Activated T-helper 9 cell treated with anti-CD3 and anti-CD28 coated beads, Interleukin-2, amount 50 U/mL, for 16 hours (primary cell): ENCODE measurements at places on chromosomes 11 and 22.

- DNase-seq = no peak
Measured at GRCh38 chr11:70036971-70037882, 40.9 kb upstream of the ANO1 start.

GRCh38 chr11:33767624-33768023, 6.7 kb downstream of the FBXO3 start:
- no peak for DNase-seq

GRCh38 chr22:37090920-37091695, 18.4 kb downstream of the TMPRSS6 start:
- no peak for DNase-seq

GRCh38 chr11:35100013-35100383, 39.0 kb upstream of the CD44 start:
- no peak for DNase-seq

DNA sequence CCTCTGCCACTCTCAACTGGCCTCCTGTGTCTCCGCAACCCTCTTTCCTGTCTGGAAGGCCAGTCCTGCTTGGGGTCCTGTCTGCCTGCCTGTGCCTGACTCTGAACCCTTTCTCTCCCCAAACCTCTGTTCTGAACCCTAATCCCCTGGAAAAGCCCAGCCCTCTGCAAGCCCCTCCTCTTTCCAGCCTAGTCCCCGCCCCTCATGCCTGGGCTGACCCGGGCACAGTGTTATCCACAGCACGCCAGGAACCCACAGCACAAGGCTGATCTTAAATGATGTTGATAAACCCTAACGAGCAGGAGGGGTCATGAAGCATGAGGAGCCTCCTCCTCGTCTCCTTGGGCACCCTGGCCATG, at the start of gene IFITM10:
IFITM10 (minus strand) TSS at position 115 of the 359 bp plus-strand sequence. CDS start 153 bp downstream, outside the sequence.
- DNase-seq = no peak

DNA sequence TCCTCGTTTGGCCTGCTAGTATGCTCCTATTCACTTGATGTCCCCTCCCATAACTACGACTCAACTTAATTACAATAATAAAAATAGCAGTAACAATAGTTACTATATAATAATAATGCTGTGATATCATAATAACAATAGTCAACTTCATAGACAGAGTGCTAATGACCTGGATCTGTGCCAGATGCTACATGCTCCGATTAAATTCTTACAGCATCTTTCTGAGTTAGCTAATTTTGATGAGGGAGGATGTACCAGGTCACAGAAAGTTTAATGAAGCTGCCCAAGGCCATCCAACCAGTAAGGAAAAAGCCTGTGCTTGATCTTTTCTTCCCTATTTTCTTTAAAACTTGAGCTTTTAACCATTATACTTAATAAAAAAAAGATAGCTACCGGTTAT, 413.4 kb upstream of the LRRC4C start:
- no peak for DNase-seq

- no peak for DNase-seq
Measured at GRCh38 chr22:27632451-27633295, 168.9 kb downstream of the MN1 start.

DNA sequence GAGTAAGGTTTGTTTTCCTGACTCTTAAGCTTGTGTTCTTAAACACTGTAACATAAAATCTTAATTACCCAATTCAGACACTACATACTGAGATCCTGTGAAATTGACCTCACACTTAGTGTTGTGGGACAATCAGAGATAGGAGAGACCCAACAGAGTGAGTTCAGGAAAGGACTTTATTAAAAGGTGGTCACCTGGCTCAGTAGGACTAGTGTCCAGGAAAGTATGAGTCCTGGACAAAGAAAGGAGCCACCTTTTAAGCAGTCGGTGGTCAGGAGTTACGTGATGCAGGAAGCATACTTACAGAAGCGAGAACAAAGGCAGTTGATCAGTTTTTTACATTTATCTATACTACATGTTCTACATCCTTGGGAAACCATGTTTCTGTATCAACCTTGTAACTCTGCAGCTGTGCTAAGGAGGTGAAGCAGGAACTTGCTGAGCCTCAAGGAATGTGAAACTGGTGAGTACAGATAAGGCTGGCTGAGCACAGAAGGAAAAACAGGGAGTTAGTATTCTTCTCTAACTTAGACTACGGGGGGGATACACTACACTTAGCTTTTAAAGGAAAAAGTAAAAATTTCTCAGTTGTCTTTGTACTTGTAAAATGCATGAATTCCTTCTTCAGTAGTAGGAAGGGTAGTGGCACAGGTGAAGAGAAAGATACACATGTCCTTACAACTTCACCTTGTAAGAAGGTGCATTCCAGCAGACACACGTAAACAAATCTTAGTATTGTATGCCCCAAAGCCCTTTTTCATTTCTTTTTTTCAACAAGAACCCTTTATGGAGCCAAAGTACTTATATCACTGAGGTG, 15.1 kb downstream of the OR51E1 start:
- no peak for DNase-seq

GRCh38 chr22:30875481-30876215, 92.9 kb downstream of the MORC2 start:
- no peak for DNase-seq

DNA sequence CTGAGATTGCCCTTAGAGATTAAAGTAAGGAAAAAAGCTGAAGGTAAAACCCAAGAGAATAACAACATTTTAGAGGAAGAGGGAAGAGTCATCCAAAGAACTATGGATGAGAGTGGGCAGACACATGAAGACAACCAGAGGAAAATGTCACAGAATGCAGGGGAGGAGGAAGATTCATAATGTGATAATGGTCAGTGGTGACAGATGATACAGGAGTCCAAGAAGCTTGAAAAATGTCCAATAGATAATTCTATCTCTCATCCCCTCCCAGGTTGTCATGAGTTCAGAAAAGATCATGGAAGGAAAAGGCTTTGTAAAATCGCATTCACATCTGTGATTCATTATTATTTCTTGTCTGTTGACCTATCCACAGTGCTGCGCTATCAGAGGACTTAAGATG, 282.3 kb upstream of the CCDC90B start:
- DNase-seq = no peak

- DNase-seq = no peak
Measured at GRCh38 chr11:4523666-4524065, 21.3 kb upstream of the OR52M1 start.

DNA sequence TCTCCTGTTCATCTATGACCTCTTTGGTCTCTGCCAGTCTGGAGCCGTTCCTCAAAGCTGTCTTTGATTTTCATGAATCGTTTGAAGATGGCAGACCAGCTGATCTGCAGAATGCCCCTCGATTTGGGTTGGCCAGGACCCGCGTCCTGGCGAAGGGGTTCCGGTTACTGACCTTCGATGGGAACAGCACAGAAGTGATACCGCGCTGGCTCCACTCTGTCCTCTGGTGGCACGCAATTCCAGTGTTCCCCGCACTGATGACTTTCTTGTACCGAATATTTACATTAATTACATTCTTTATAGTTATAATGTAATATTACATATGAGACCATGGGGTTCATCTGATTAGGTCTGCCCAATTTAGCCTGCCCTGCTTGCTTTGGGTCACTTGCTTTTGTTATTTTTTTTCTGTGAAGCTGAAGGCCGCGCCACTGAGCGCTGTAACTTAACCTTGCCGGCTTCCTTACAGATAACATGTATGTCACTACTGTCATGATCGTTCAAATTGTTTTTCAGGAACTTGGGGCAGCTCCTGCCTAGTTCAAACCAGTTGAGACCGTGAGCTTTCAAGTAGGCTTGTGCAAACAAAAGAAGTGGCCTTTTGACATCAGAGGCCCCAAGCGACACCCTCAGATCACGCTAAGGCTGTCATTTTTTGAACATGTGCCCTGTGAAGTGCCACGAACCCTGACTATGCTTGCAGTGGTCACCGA, 4.1 kb upstream of the USP18 start:
- DNase-seq = no peak

DNA sequence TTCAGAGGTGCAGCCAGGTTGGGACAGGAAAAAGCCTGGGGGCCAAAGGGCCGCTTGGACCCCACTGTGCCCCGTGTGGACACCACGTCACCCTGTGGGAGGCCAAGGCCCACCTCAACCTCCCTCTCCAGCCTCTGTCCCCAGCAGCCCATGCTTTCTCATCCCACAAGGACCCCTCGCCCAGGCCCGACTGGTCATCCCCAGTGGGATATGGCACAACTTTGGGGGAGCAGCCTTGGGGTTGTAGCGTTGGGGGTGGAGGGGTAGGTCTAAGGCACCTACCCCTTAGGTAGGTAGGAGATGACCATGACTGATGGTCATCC, 44.0 kb downstream of the IGF2 start:
- no peak for DNase-seq

DNA sequence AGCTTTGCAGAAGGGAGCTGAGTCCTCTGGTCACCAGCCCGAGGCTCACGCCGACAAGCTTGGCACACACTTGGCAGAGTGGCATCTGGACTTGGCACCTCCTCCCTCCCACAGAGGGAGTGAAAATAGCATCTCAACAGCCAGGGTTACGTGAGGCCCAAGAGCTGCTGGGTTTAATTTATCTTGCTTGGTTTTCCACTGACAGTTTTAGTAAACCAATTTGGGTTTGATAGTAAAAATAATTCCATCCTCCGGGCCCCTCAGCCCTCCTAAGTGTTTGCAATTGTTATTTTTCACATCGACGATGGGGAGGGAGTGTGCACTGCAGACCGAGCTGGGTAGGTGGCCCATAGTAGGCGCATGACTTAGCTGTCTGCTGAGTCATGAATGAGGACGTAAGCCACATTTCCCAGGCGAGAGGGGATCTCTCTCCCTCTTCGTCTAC, 107.6 kb upstream of the ASPHD2 start:
- DNase-seq = no peak

DNA sequence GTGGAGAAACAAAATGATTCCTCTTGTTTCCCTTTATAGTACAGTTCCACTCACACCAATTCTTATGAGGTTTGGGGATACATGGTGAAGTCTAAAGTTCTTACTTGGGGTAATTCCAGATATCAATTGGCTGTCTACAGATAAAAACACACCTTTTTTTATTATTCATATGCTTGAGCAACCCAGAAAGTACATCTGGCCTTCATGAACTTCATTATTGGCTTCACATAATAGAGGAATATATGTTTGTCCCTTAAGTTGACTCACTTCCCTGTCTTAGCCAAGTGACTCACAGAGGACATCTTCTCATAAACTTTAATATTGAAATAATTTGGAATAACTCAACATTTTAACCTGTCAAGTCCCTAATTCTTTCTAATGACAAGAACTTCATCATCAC, 36.3 kb upstream of the SOX6 start:
- DNase-seq = no peak

GRCh38 chr11:72702577-72703241, 28.5 kb upstream of the PDE2A start:
- DNase-seq = no peak

DNA sequence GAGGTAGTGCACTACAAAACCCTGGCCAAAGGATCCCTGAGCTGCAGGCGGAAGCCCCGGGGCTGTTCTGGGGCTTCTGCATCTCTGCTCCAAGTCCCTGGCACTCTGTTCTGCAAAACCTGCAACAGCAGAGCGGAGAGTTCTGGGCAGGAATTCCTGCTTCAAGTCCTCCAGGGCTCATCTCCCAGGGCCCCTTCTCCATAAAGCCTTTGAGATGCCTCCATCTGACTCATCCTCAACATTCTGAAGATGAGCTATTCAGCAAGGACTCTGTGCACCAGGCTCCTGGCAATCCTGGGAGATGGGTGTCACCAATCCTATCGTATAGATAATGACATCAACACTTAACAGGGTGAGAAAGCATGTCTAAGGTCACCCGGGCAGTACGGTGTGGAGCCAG, 19.3 kb downstream of the SYN3 start:
- DNase-seq = no peak

- DNase-seq = no peak
Measured at GRCh38 chr22:47123827-47124442, 361.5 kb downstream of the TBC1D22A start.

DNA sequence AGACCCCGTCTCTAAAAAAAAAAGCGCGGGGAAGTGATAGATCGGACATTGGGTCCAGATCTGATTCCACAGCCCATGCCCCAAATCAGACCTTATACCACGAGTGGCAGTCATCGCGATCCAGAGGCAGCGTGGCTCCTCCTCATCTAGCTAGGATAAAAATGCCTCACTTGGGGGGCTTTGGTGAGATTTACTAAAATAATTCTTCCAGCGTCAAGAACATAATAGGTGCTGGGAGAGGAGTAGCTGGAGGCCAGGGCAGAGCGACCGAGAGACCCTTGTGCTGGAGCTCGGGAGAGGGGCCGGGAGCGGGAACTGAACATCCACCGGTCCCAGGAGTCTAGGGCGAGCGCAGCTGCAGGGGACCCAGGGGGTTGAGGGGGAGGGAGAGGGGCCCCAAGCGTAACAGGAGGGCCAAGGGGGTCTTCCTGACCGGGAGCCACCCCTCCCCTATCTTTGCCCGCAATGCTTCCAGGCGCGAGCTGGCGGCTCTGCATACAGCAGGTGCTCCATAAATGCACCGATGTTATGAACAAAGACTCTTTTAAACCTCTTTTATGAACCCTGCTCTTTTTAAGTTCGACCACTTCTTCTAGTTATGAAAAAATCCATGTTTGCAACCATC, 823 bp upstream of the CPT1A start:
- no peak for DNase-seq

DNA sequence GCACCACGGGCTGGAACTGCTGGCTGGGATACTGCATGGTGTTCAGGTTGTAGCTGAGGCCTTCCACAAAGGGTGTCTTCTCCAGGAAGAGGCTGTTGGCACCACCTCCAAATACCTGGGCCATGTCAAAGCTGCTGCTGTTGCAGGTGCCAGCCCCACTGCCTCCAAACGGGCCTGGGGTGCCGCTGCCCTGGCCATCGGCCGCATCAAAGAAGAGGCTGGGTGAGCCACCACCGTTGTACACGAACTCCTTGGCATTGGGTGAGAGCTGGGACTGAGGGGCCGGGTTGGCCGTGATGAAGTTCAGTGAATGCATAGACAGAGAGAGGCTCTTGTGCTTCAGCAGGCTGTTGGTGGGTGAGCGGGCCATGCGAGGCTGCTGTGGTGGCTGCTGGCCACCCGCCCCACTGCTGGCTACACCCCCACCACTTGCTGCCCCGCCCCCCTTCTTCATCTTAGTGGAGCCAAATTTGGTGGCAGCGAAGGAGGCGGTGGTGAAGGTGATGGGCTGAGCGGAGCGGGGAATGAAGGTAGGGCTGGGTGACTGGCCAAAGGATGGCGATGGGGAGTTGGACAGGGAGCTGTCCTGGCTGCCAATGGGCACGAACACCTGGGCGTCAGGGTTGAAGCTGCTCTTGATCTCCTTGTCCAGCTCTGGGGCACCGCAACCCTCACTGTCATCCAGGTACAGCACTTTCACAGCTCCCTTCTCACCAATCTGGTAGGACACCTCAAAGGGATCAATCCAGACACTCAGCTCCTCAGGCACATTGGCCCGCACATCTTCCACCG, 10.1 kb downstream of the TOB2 start:
- no peak for DNase-seq

- DNase-seq = no peak
Measured at GRCh38 chr22:45188779-45189178, 25.1 kb downstream of the NUP50 start.

- DNase-seq = no peak
Measured at GRCh38 chr22:27278946-27279345, 522.6 kb downstream of the MN1 start.

DNA sequence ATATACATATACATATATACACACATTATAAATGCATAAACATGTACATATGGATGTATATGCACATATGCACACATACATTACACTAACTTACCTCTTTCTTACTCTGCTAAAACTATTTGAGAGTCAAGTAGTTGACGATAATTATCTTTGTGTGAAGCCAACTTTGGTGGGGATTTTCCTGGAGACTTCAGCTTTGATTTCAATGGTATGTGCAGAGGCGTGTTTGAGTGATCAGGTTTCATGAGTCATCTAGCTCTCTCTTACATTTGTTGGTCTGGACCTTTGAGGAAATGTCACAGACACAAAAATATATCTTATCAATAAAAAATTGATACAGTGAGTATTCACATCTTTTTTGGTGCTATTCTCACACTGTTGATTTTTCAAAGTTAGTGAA, 769.1 kb upstream of the LUZP2 start:
- DNase-seq = no peak
